ENCODE measurements at places on chromosomes 12 and 14.
A peak's percentile ranks its signal among the peaks of the same experiment; 100 is the strongest.

DNA sequence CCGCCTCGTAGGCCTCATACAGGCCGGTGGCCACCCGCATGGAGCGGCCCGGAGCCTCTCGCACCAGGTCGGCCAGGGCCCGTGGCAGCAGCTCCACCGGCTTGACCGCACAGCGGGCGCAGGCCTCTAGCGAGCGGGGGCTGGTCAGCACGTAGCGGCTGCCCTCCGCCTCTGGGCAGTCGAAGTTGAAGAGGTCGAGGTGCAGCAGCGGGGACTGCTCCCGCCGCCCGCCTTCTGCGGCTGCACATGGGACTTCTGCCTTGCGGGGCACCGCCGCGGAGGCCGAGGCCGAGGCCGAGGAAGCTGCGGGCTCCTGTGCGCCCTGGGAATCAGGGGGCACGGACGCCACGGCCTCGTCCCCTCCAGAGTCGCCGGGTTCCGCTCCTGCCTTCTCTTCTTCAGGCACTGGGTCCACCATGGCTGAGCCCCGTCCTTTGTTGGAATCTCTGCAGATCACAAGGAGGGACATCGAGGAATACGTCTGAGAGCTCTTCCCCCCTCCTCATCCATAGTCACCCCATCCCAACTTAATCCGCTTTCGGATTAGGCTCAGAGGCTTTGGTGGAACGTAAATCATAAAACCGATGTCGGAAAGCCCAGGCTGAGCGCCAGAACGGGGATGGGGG, 1.4 kb downstream of the CCDC177 start:
- no peak for DNase-seq

- DNase-seq: no peak
Measured at GRCh38 chr12:58503731-58504130, 416.6 kb downstream of the LRIG3 start.

- DNase-seq: no peak
Measured at GRCh38 chr12:52305921-52306705, 14.8 kb upstream of the KRT81 start.

- DNase-seq: peak; percentile 2
Measured at GRCh38 chr12:118714051-118714460, 267.3 kb upstream of the SRRM4 start.

DNA sequence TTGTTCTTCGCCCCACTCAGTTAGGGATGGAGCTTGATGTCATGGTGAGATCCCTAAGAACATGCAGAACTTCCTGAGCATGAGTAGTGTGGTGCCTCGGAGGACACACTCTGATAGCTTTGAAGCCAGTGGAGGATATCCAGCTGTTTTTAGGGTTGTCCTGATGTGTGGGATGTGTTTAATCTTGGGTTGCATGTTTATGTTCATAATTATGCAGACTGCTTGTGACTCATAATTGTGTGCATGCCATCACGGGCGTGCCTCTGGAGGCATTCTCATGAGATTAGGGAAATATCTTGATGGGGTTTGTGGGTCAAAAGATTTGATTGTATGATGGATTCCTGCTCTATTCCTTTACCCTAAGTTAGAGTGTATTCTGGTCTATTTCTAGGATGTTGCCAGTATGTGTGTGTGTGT, 267.4 kb upstream of the PELI2 start:
- no peak for DNase-seq

- no peak for DNase-seq
Measured at GRCh38 chr14:23697680-23698079, 61.5 kb downstream of the DHRS2 start.

DNA sequence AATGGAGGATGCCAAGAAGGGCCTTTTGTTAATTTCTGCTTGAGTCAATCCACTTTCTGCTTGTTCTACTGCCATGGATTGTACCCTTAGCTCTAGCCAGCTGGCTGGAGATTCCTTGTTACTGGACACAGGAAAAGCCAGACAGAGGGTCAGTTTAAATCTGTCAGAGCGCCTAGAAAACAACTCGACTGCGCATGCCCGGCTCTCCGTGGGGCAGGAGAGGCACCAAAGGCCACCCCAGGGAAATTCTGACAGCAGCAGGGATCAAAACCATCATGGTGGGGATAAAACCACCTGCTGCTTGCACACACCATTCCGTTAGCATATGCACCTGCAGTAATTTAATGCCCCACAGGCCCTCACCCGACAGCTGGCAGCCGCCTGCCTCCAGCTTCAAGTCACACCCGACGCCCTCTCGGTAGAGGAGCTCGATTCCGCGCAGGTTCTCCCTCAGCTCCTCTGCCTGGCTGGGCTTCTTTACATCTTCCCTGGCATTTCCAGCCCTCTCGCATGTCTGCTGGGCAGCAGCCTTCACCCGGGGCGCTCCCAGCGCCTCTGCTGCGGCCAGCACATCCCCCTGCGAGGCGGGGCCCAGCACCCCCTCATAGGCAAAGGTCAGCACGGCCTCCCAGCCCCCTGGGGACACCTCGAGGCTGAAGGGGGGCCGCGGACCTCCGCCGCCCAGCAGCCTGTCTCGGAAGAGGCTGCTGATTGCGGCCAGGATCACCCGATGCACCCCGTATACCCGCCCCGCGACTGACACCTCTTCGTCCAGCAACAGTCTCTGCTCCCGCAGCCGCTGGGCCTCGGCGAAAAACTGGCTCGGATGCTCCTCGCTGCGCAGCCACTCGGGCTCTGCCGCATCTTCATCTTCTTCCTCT, 1.0 kb downstream of the KLHL33 start:
- no peak for DNase-seq

DNA sequence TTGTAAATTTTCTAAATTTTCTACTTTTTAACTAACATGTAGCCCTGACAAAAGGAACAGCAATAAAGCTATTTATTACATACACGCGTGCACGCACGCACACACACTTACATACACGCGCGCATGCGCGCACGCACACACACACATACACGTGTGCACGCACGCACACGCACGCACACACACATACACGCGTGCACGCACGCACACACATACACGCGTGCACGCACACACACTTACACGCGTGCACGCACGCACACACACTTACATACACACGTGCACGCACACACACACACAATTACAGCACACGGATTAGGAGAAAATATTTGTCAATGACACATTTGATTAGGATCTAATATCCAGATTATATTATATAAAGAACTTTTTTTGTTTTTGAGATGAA, 27.9 kb downstream of the DHX37 start:
- DNase-seq: no peak

DNA sequence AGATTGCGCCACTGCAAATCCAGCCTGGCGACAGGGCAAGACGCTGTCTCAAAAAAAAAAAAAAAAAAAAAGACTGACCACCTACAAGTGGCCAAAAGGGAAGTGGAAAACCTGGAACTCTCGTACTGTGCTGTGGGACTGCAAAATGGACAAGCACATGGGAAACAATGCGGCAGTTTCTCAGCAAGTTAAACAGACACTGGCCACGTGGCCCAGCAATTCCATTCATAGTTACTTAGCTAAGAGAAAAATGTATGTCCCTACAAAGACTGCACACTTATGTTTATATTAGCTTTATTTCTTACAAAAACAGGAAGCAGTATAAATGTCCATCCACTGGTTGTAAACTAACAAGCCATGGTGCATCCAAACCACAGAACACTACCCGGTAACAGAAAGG, 5.6 kb downstream of the CHFR start:
- DNase-seq: peak; percentile 25

GRCh38 chr14:97021001-97021400, 223.8 kb downstream of the VRK1 start:
- DNase-seq: no peak

DNA sequence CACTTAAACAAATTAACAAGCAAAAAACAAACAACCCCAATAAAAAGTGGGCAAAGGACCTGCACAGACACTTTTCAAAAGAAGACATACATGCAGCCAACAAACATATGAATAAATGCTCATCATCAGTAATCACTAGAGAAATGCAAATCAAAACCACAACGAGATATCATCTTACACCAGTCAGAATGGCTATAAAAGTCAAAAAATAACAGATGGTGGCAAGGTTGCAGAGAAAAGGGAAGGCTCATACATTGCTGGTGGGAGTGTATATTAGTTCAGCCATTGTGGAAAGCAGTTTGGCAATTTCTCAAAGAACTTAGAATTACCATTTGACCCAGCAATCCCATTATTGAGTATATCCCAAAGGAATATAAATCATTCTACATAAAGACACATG, 34.6 kb upstream of the NT5DC3 start:
- no peak for DNase-seq
